ENCODE measurements at places on chromosomes 13 and 19. TPM values are rescaled to one million over a fixed set of nuclear protein-coding genes. Genes with fewer than 3 reads are reported as not detected.

GRCh38 chr13:54742984-54743383 is 1714.4 kb downstream of the OLFM4 start:
- no peak for DNase-seq

DNA sequence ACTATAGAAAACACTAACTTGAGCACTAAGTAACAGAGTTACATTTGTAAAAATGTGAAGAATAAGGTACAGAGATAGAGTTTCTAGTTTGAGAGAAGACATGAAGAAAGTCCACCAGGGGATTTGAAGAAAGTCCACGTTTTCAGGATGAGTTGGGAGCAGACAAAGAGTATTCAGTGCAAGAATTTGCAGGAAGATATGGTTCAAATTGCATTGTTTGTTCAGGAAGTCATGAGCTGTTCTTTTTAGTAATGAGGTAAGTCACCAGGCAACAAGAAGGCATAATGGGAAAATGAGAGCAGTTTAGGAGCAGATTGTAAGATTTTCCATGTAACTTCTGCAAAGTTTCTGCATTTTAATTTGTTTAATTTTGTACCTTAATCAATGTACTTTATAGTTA is 618.0 kb downstream of the DACH1 start:
- DNase-seq: no peak

DNA sequence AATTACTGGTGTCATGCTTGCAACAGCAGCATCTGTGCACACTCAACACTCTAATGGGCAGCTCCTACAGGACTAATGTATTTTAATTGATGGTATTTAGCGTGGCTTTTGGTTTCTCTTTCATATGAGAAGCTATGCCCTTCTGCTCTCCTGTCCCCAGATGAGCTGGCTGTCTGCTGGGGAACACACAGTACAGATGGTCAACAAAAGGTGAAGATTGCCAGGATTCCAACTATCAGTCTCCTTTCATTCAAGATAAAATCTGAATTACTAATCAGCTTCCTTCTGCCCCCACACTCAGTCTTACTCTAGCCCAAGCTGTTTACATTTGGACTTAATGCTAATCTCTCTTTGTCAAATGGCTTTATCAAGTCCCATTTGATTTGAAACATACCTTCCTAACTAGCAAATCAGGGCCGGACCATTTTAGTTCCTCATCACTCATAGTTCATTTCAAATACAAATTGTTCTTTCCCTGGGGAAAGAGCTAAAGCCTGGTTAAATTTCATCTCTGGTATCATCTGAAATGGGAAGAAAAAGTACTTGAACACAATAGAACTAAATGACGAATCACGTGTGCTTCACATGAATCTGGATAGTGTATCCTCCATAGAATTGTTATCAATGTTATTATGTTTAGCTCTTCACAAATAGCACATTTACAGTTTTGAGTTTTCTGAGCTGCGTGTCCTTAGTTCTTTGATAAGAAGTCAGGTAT is 988.0 kb downstream of the PCDH17 start:
- DNase-seq: no peak

GRCh38 chr13:35500144-35500543 is 23.7 kb upstream of the MAB21L1 start:
- DNase-seq: no peak

DNA sequence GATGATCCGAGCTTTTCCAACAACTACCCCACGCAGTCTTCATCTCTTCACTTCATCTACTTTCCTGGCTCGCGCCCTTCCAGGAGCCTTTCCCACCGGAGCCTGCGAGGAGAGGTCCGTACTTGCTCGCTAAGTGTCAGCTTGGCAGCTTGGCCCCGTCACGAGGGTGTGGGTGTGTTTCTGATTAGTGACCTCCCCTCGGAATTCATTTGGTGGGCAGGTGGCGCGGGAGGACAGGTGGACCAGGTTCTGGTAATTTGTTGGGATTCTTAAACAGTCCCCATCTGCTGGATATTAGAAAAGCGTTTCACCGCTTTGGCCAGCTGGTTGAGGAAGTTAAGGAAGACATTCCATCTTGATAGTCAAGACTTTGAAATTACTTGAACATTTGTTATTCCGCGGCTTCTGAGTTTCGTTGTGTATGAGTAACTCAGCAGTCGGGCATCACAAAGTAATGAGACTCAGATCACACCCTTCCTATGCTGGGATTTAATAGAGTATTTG is 515 bp downstream of the UFM1 start:
- peak; percentile 42 for DNase-seq

- no peak for DNase-seq
Measured at GRCh38 chr13:75195495-75196146, 286.3 kb downstream of the TBC1D4 start.

- DNase-seq: peak; percentile 40
Measured at GRCh38 chr13:45807520-45808099, 43.9 kb downstream of the SIAH3 start.

- DNase-seq: no peak
Measured at GRCh38 chr19:46450737-46451136, 20.6 kb downstream of the PNMA8A start.

GRCh38 chr19:13748169-13748828 is 16.0 kb upstream of the MRI1 start:
- DNase-seq: no peak

GRCh38 chr19:19155495-19156219 is 14.4 kb downstream of the MEF2B start:
- no peak for DNase-seq

GRCh38 chr13:23159205-23159759 is 21.5 kb upstream of the SGCG start:
- peak; percentile 85 for DNase-seq

DNA sequence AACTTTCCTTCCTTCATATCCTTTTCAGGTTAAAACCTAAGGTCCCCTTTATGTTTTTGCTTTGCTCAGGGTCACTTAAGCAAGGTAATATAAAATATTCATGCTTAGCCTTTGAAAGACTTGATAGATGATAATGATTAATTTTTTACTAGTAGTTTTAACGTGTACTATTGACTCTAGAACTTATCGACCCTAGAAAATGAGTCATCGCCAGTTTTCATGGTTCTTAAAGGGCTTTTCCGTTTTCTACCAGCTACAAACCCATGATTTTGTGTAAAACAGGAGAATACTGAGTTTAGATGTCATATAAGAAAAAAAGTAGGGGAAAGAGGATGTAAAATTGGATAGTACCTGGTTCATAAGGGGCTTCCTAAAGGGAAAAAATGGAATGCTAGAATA is 75.7 kb downstream of the DHRS12 start:
- no peak for DNase-seq

- DNase-seq: no peak
Measured at GRCh38 chr19:14150041-14150769, 13.8 kb upstream of the ASF1B start.

GRCh38 chr19:14381689-14382474 is 638 bp downstream of the ADGRE5 start:
- DNase-seq: no peak

GRCh38 chr19:27679905-27680304 is 1533.0 kb downstream of the UQCRFS1 start:
- DNase-seq: no peak

- no peak for DNase-seq
Measured at GRCh38 chr19:2488405-2488941, 12.5 kb downstream of the GADD45B start.

- no peak for DNase-seq
Measured at GRCh38 chr19:10661946-10662345, 7.8 kb downstream of the ILF3 start.

ARL11 gene
- 0.35 TPM for total RNA-seq

ZNF350 gene
- 6.9 TPM for total RNA-seq

KCNJ14 gene
- 1.1 TPM for total RNA-seq

GARIN5A gene
- 8.2 TPM for total RNA-seq

TEX29 gene
- total RNA-seq: 0.37 TPM

CYP4F12 gene
- total RNA-seq: not detected

ARHGEF18 gene
- total RNA-seq: 46.1 TPM

ZSCAN1 gene
- 0.78 TPM for total RNA-seq

IRS2 gene
- total RNA-seq: 20.5 TPM

ASPDH gene
- total RNA-seq: not detected

COL5A3 gene
- total RNA-seq: 1.2 TPM

NANOS3 gene
- total RNA-seq: 0.66 TPM

MEIOSIN gene
- 0.11 TPM for total RNA-seq

Data from WTC11 (cell line).